Fibroblast of lung (primary cell): ENCODE measurements at places on chromosomes 7 and 10. TPM values are rescaled to one million over a fixed set of nuclear protein-coding genes. Genes with fewer than 3 reads are reported as not detected.

Gene ZNF365
- total RNA-seq: 2.8 and 5.8 TPM in 2 replicates

Gene MYPN
- under 0.01 and 1.2 TPM in 2 replicates for total RNA-seq

Gene HHEX
- 3.1 and 3.5 TPM in 2 replicates for total RNA-seq

Gene NRF1
- 12.6 and 15.5 TPM in 2 replicates for total RNA-seq

Gene ABCA13
- total RNA-seq: 0.26 and 10.9 TPM in 2 replicates

Gene CLCN1
- under 0.01 TPM in 2 replicates for total RNA-seq

Gene NYAP1
- total RNA-seq: 0.26 and 0.33 TPM in 2 replicates

Gene TRIM50
- not detected in 2 replicates for total RNA-seq
